ENCODE measurements at places on chromosomes 5 and 9.

DNA sequence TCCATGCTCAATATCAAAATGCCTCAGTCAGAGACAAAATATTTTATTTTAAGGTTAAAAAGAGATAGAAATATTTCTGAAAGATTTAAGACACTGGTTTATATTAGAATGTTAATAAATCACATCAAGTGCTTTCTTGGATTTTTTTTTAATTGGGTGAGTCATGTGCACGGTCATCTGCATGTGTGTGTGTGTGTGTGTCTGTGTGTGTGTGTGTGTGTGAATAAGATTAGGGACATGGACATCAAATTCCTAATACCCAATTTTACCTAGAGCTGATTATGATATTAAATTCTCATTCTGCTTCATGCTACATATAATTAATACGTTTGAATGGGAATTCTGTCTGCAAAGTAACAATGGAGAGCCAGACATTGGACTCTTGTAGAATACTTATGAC is 122.9 kb downstream of the BASP1 start:
- DNase-seq: no peak

DNA sequence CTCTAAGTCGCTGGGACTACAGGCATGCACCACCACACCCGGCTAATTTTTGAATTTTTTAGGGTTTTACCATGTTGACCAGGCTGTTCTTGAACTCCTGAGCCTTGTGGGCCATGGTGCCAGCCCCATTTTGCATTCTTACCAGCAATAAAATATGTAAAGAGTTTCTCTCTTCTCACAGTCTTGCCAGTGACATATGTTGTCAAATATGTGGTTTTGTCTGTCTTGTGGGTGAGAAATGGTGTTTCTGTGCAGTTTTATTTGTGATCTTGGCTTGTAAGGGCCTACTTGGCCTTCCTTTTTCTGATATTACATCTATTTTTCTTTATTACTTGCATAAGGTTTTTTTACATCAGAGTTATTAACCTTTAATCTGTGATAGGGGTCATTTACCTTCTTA is 47.1 kb downstream of the SPIN1 start:
- DNase-seq: no peak

GRCh38 chr5:113682497-113683136 is 169.1 kb downstream of the YTHDC2 start:
- DNase-seq: no peak

- no peak for DNase-seq
Observed at GRCh38 chr9:121486043-121486442, 13.6 kb downstream of the GGTA1 start.

GRCh38 chr5:5331848-5332247 is 90.6 kb upstream of the ICE1 start:
- DNase-seq: no peak

DNA sequence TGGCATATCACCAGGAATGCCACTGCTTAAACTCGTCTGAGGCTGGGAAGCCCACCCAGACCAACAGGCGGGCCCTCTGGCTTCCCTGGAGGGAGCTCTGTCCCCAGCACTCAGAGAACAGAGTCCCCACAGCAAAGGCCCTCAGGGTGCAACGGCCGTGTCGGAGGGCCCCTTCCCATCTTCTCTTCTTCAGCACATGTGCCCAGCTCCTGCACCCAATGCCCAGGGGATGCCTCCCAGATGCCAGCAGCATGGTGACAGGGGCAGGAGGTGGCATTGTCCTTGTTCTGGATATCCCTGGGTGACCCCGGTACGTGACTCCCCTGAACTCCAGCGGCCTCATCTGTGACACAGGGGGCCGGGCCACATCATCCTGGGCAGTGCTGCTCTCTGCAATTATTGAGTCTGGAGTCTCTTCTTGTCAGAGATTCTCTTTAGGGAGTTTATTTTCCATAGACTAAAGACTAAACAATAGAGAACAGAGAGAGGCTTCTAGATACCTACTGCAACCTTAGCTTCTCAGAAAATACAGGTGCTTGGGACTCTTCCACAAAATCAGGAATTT is 13.6 kb upstream of the OLFM1 start:
- no peak for DNase-seq

- DNase-seq: no peak
Observed at GRCh38 chr5:175698401-175699115, 40.7 kb downstream of the HRH2 start.

GRCh38 chr9:98778251-98778650 is 18.1 kb downstream of the ANKS6 start:
- DNase-seq: no peak

DNA sequence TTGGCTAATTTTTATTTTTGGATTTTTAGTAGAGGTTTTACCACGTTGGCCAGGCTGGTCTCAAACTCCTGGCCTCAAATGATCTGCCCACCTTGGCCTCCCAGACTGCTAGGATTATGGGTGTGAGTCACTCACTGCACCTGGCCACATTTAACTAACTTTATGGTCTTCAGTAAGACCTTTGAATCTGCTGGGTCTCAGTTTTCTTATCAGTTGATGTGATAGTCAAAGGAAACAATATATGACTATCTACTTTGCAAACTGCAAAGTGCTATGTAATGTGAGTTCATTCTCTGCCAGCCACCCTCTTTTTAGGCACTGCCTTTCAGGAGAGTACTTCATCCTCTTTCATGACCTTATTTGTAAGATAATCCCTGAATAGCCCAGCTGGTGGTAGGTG is 474.7 kb downstream of the PDE4D start:
- DNase-seq: no peak
